ENCODE measurements at places on chromosomes 1 and 21.

DNA sequence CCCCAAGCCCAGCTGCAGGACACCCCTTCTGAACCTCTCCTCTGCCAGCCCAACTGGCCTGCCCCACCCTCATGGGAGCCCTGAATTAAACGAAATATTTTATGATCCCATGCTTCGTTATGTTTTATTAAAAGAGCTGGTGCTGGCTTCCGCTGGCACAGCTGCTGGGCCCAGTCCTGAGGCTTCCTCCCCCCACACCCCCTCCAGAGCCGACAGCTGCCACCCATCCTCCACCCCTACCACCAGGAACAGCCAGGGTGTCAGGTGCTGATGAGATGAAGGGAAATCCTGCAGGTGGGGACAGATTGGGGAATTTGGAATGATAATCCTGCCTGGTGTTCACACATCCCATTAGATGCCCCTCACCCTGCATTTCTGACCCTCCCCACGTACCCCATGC, 19.0 kb downstream of the IGSF21 start:
- no peaks in the 10 kb centered on the region for H3K36me3 ChIP-seq
- H3K27ac ChIP-seq = no peak overlapping the region
- no peaks in the 10 kb centered on the region for H3K4me1 ChIP-seq
- H3K4me3 ChIP-seq = no peak overlapping the region
- DNase-seq = no peak
- no peaks in the 10 kb centered on the region for H3K27me3 ChIP-seq

- peak; percentile 52 for DNase-seq
- H3K27ac ChIP-seq = no peak overlapping the region
- H3K36me3 ChIP-seq = no peaks in the 10 kb centered on the region
- H3K27me3 ChIP-seq = no peaks in the 10 kb centered on the region
- H3K4me1 ChIP-seq = peaks cover 5% of the 10 kb centered on the region
These were observed 29.4 kb upstream of the TRIM17 start for GRCh38 chr1:228445843-228446650.

- H3K4me3 ChIP-seq = no peak overlapping the region
- H3K4me1 ChIP-seq = no peaks in the 10 kb centered on the region
- no peaks in the 10 kb centered on the region for H3K36me3 ChIP-seq
These were observed 1695.3 kb downstream of the BRINP3 start for GRCh38 chr1:188782220-188782841.

DNA sequence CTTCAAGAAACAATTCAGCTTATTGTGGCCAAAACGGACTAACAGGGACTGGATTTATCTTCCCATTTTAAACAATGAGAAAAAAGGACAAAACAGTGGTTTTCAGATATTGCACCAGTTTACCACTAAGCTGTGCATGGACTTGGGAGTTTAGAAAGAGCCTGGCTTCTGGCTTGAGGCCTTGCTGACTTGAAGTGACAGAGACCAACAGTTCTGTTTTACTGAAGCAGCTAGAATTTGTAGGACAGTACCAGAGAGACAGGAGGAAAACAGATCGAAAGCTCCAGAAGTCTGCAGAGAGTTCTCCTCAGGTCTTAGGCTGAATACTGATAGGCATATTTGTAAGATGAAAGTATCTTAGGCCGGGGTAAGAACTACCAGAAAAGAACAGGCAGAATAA, 20.5 kb downstream of the FCRL4 start:
- no peak overlapping the region for H3K27ac ChIP-seq
- H3K4me1 ChIP-seq = no peaks in the 10 kb centered on the region
- no peak for DNase-seq
- H3K36me3 ChIP-seq = no peaks in the 10 kb centered on the region
- no peak overlapping the region for H3K4me3 ChIP-seq

DNA sequence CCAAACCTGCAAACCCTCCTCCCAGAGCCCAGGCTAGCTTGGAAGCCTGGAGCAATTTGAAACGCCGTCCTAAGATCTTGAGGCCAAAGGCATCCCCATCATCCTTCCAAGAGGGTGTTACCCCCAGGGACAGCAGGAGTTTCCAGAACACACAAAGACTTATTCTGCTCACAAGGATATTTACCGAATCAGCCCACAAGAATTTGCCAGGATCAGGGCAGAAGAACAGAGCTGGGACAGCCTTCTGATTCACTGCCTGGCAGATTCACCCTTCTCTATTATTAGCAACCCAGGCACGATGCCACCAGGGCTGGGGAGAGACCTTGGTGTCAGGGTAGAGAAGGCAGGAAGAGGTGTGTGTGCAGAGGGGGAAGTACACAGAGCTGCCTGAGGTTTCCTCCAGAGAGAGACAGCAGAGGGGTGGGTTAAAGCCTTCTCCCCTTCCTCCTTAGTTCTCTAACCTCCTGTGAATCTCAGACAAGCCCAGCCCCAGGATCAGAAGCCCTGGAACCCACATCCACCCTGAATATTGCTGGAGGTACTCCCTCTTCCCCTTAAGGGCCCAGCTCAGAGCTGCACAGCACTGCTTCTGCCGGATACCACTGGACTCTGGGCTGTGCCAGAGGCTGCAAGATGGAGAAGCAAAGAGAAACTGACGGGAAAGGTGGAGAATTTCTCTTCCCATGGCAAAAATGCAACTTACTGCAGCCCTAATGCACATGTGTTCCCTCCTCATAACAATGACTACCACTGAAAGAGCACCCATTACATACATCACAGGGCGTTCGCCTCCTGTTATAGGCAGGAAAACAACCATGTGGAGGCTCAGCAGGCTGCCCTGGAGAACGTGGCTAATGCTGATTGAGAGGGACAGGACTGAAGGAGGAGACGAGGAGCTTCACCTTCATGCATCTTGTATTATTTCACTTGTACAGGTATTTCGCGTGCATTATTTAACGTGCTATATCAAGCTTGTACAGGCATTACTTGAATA, 61.8 kb downstream of the ITPKB start:
- H3K27ac ChIP-seq = peak overlapping the region; percentile 88
- no peaks in the 10 kb centered on the region for H3K36me3 ChIP-seq
- H3K27me3 ChIP-seq = no peaks in the 10 kb centered on the region
- no peak overlapping the region for H3K4me3 ChIP-seq

DNA sequence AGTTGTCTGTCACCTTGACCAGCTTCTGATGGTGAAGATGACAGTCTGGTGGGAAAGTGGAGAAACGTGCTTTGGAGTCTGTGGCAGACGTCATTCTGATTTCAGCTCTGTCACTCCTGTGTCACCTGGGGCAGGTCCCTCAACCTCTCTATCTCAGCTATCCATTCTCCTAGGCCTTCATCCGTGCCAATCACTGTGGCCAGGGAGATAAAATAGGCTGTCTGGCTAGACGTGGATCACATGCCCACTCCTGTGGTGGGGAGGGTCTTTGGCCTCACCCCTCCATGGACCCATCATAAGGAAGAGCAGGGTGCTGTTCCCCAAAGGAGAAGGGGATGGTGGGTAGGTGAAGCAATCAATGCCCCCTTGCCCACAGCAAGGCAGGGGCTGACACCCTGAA, 140.3 kb downstream of the ACTL8 start:
- no peaks in the 10 kb centered on the region for H3K36me3 ChIP-seq
- H3K4me1 ChIP-seq = no peaks in the 10 kb centered on the region
- no peak overlapping the region for H3K27ac ChIP-seq
- no peak for DNase-seq
- no peaks in the 10 kb centered on the region for H3K27me3 ChIP-seq

- H3K27ac ChIP-seq = no peak overlapping the region
- peak; percentile 89 for DNase-seq
- no peaks in the 10 kb centered on the region for H3K36me3 ChIP-seq
- H3K27me3 ChIP-seq = no peaks in the 10 kb centered on the region
These were observed 34.0 kb downstream of the ZNF697 start for GRCh38 chr1:119613769-119614720.

DNA sequence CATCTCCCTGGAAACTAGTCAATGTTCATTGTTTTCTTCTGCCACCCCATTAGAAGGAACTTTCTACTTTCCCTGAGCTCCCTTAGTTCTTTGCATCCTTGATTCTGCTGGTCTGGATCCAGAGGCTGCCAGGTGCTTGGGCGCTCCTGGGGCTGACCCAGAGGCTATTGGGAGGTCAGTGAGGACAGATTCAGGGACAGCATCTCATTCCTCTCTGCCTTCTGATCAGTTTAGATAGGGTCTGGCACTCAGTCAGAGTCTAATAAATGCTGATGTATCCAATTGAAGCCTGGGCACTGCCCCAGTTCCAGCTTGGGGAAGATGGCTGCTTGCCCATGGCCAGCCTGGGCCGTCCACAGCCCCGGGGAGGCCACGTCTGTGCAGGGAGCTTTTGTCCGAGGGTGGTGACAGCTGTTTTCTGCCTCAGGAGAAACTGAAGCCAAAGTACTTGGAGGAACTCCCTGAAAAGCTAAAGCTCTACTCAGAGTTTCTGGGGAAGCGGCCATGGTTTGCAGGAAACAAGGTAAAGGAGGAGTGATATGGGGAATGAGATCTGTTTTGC, 2.3 kb downstream of the GSTM1 start:
- H3K4me1 ChIP-seq = no peaks in the 10 kb centered on the region
- no peaks in the 10 kb centered on the region for H3K36me3 ChIP-seq
- DNase-seq = no peak
- H3K4me3 ChIP-seq = no peak overlapping the region

DNA sequence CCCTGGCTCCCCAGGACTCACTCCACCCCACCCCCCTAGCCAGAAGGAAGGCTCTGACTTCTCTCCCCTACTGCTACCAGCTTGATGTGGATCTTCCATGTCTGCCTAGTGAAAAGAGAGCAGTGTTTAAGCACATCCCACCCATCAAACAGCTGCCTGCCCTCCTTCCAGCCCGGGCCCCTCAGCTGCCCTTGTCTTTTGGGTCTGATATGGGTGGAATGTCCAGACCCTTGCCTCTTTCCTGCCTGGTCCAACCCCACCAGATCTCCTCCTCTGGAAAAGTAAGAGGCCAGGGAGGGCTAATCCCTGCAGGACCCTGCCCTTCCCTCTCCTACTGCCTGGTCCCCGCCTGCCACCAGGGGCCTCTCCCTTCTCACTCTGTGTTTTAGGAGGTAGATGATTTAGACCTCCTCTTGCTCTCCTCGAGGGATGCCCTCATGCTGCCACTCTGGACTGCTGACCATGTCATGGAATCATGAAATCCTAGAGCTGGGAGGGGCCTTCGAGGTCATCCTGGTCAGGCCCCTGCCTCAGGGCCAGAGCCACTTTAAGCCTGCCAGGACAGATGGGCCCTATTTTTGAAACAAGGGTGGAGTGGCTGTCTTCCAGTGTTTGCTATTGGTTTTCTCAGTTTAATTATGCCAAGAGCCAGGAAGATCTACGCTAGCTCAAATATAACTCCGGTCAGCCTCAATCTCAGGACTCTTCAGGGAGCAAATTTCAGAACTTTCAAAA, 15.8 kb upstream of the HSPG2 start:
- no peak for DNase-seq
- no peak overlapping the region for H3K27ac ChIP-seq
- no peaks in the 10 kb centered on the region for H3K36me3 ChIP-seq
- H3K4me1 ChIP-seq = peaks cover 21% of the 10 kb centered on the region
- no peaks in the 10 kb centered on the region for H3K27me3 ChIP-seq

- no peaks in the 10 kb centered on the region for H3K36me3 ChIP-seq
- no peaks in the 10 kb centered on the region for H3K27me3 ChIP-seq
- H3K4me1 ChIP-seq = peaks cover 29% of the 10 kb centered on the region
- no peak for DNase-seq
These were observed 23.6 kb downstream of the OPTC start for GRCh38 chr1:203517426-203518110.

DNA sequence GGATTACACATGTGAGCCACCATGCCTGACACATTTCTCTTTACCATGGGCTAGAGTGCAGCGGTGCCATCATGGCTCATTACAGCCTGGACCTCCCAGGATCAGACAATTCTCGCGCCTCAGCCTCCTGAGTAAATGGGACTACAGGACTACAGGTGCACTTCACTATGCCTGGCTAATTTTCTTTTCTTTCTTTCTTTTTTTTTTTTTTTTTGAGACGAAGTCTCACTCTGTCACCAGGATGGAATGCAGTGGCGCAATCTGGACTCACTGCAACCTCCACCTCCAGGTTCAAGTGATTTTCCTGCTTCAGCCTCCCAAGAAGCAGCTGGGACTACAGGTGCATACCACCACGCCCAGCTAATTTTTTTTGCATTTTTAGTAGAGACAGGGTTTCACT, 14.8 kb upstream of the KIF1B start:
- DNase-seq = no peak
- no peaks in the 10 kb centered on the region for H3K27me3 ChIP-seq
- H3K4me3 ChIP-seq = no peak overlapping the region
- no peak overlapping the region for H3K27ac ChIP-seq

GRCh38 chr1:216847397-216848036, 124.3 kb upstream of the ESRRG start:
- no peaks in the 10 kb centered on the region for H3K36me3 ChIP-seq
- DNase-seq = no peak
- no peak overlapping the region for H3K4me3 ChIP-seq
- H3K27me3 ChIP-seq = no peaks in the 10 kb centered on the region
- H3K4me1 ChIP-seq = no peaks in the 10 kb centered on the region
- no peak overlapping the region for H3K27ac ChIP-seq

DNA sequence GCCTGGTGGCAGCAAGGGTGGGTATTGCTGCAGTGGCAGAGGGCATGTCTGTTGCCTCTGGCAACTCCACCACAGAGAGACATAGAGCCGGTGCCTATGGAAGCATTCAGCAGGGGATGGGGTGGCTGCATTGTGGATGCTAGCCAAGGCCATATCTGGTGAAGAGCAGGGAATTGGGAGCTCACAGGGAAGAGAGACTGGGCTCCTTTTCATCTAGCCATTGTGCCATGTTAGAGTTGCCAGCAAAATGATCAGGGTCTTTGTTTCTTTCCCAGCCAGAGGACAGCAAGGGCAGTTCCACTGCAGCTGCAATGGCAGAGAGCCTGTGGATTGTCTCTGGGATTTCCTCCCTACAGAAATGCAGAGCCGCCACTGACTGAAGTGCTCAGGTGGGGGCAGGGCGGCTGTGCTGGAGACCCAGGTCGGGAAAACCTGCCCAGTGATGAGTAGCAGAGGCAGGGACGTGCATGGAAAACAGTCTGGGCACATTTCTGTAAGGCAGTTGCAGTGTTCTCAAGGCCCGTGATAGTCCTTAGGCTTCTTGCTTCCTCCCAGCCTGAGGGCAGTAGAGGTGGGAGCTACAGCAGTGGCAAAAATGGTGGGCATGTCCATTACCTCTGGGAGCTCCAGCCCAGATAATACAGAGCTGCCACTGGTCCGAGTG, 40.2 kb upstream of the CYP4X1 start:
- H3K4me3 ChIP-seq = no peak overlapping the region
- H3K4me1 ChIP-seq = no peaks in the 10 kb centered on the region
- DNase-seq = no peak
- H3K27me3 ChIP-seq = no peaks in the 10 kb centered on the region
- no peaks in the 10 kb centered on the region for H3K36me3 ChIP-seq
- no peak overlapping the region for H3K27ac ChIP-seq

GRCh38 chr1:110234691-110235090, 24.6 kb downstream of the KCNC4 start:
- H3K36me3 ChIP-seq = no peaks in the 10 kb centered on the region
- no peak for DNase-seq
- H3K27me3 ChIP-seq = no peaks in the 10 kb centered on the region
- H3K4me3 ChIP-seq = no peak overlapping the region

- H3K4me1 ChIP-seq = no peaks in the 10 kb centered on the region
- H3K27me3 ChIP-seq = no peaks in the 10 kb centered on the region
- peak overlapping the region; percentile 26 for H3K4me3 ChIP-seq
- DNase-seq = no peak
- H3K36me3 ChIP-seq = no peaks in the 10 kb centered on the region
- H3K27ac ChIP-seq = no peak overlapping the region
These were observed 104.0 kb downstream of the PPIAL4G start for GRCh38 chr1:148379170-148379500.

Data from testis (tissue), 5 donors.